ENCODE measurements at places on chromosomes 1 and 21. TPM values are rescaled to one million over a fixed set of nuclear protein-coding genes. Genes with fewer than 3 reads are reported as not detected.

The LDLRAD1 gene
- not detected for total RNA-seq

The MROH9 gene
- total RNA-seq, result not detected

The PRDM16 gene
- total RNA-seq, result 5.5 TPM

The IFI44 gene
- total RNA-seq, result 3.9 TPM

The KCNT2 gene
- total RNA-seq, result 0.18 TPM

The LAD1 gene
- 106 TPM for total RNA-seq

The ASPM gene
- 4.0 TPM for total RNA-seq

The AUNIP gene
- total RNA-seq, result not detected

The BTBD19 gene
- 3.9 TPM for total RNA-seq

The PTGFR gene
- 0.94 TPM for total RNA-seq

The KIF26B gene
- 0.83 TPM for total RNA-seq

The SYDE2 gene
- total RNA-seq, result 20.8 TPM

The LAX1 gene
- total RNA-seq, result 3.3 TPM

The FCN3 gene
- not detected for total RNA-seq

The SFN gene
- 19.8 TPM for total RNA-seq

The PCAT6 gene
- total RNA-seq, result not detected
